ENCODE measurements at places on chromosomes 12 and 14.
A peak's percentile ranks its signal among the peaks of the same experiment; 100 is the strongest.

DNA sequence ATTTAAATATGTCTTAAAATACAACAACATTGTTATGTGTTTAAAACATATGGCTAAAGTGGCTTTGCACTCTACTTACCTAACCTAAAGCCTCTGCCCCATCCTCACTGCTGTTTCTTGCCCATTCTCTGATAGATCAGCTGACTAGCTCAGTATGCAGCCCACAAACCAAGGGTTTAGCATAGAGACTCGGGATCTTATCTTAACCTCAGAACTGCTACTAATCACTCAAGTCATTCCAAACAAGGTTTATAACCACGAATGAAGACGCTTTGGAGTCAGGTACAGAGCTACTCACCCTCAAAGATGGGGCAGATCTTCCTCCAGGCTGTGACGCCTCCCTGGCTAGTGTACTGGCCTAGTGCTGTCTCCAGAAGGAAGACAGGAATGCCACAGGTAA is 19.3 kb downstream of the SLC6A13 start:
- DNase-seq, result no peak

DNA sequence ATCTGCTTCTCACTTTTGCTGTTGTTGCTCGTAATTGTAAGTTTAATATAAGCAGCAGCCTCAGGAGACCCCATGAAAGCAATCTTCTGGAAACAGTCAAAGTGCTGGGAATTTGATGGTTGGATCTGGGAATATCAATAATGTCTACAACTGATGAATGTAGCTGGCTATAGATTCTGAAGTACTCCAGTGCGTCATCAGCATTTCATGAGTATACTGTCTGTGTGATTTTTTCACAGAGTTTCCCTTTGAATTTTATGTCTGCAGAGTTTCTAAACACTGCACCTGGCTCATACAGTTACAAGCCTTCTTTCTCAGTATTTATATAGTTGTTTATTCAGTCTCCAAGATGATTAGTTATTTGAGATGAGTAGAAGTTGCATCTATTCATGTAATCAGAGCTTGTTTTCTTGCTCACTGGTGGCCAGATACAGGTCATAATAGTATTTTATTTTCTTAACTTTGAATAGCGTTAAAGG is 222.3 kb downstream of the RAD51B start:
- no peak for DNase-seq

DNA sequence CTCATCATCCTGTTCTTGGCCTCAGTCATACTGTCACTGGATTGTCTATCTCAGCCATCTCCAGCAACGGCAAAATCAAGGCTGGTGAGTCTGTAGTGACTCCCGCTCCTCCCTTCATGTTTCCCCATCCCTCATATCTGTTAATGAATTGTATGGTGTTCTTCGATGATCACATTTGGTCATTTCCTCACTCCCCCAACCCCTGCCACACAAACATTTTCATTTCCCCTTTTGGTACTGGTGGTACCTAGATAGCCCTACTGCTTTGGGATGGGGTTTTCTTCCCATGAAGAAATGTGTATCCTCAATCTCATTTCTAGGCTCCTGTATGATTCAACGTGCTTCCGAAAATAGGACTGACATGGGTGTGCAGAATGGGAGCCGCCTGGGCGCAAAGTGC is 2.7 kb upstream of the KLHL33 start:
- no peak for DNase-seq

GRCh38 chr14:70782361-70782760 is 27.0 kb downstream of the MAP3K9 start:
- no peak for DNase-seq

- DNase-seq, result no peak
Measured at GRCh38 chr12:109719123-109720022, 5.7 kb downstream of the FAM222A start.

DNA sequence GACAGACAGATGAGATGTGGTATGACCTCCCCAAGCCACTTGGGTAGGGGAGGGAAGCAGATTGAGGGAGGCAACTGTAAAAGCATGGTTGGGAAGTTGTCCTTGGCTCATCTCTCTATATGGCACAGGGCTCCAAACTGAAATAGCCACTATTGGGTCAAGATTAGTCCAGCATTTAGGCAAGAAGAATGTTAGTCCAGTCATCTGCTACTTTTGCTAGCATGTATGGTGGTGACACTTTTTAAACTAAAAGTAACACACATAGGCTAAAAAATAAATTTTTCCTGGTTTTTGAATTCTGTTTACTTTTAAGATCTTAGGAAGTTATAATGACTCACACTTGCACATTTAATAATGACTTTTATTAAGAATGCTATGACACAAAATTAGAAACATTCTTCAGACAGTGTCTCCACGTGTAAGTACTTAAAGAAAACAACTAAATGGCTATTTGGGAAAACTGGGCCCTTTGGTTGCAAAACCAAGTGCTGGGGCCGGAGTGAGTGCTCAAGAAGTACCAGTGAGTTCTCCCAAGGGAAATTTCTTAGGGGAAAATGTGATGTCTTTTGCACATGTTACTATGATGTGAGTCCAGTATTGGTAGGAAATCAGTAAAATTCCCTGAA is 179.1 kb upstream of the HIF1A start:
- no peak for DNase-seq

DNA sequence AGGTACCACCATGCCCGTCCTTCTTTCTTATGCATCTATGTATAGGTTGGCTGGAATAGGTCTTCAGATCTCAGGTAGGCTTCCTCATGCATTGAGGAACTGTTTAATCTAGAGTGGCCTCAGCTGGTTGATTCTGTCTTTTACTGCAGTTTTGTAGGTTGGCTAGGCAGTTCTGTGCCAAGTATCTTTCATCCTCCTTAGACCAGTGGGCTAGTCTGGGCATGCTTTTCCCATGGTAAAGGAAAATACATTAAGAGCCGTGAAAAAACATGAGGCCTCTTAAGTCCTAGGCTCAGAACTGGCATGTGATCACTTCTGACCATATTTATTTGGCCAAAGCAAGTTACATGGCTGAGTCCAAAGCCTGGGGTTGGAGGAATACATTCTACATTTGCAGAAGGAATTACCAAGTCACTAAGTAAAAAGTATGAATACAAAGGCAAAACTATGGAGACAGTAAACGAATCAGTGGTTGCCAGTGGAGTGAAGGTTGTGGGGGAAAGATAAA is 137.3 kb downstream of the WIF1 start:
- no peak for DNase-seq

DNA sequence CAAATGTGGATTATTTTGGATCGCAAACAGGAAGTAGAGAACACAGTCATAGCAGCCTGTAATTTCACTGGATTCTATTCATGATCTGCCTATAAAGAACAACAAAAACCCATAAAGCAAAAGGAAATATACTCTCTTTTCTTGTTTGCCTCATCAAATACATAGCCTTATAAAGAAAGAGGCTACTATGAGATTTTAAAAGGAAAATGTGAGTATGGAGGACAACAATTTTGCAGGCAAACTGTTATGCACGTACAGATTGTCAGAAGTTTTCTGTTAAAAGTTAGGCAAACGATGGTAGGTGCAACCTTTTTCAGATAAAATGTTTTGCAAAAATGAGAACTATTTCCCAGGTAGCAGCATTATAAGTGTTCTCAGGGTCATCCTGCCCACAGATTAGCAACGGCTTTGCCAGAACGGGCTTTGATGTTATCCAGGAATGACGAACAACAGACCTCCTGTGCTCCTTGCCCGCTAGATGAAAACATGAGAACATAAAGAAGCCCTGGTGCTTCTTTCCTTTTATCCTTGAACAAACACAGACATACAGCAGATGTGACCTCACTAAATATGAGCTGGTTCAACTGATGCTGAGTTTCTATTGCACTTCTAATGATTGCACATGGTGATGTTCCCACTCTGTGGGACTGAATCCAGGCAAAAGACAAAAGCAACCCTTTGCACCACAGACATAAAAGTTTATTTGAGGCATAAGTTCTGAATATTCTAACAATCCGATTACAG is 88.1 kb downstream of the ITPR2 start:
- no peak for DNase-seq

DNA sequence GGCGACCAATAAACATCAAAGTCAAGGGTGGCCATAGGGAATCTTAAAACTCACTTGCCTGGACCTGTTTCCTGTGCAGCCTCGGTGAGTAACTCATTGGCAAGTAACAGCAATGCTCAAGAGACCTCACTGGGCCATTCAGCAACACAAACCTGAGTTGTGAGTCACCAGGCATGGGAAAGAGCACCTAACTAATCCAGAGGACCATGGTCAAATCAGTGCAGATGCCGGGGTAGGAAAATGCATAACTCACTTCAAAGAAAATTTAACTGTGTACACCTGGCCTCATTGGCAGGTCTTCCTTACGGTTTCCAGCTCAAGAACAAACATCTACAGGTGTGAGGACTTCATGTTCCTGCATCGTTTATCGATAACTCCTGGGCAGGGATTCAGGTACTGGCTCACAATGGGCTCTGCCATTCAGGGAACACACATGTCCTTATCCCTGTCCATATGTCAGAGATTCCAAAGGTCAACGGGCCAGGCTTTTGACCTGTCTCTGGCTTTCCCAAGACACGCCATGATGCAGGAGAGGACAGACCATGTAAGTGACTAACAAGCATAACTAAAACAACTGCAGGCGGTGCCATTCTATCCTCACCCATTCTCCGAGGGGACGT is 211.8 kb downstream of the ANO2 start:
- DNase-seq, result no peak

DNA sequence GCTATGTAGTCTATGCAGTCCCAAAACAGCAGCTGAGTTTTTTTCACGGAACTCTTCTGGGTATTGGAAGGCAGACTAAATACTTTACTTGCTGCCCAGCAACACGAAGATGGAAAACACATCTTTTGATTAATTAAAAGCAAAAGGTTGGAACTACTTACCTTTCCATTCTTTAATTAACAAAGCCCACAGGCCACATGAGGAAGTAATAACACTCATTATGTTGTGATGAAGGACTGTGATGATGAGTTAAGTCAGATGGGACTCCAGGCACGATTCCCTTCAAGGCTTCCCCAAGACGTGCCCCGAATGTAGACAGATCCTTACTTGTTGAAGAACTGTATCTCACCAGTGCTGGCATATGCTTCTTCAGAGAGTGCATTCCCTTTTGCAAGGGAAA is 129.0 kb downstream of the WIF1 start:
- DNase-seq, result no peak

GRCh38 chr12:112121780-112122565 is 3.4 kb upstream of the TRAFD1 start:
- DNase-seq, result no peak

DNA sequence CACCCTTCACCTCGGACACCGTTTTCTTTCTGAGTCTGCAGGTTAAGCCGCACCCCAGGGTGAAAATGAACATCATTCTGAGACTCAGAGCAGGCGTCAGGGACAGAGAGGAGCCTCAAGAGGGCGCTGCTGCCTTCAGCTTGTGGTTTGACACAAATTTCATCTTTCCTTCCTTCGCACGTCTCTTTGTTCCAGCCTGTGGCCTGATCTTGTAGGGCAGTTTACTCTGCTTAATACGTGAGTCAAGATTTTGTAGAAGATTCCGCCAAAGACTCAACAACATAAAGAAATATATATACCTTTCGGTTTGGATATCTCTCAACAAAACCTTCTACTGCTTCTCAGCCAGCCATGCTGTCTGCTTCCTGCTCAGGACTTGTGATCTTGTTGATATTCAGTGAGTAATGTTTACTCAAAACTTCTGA is 329.3 kb upstream of the OR4E1 start:
- peak; percentile 60 for DNase-seq

- no peak for DNase-seq
Measured at GRCh38 chr14:90614696-90615516, 201.3 kb downstream of the TTC7B start.

DNA sequence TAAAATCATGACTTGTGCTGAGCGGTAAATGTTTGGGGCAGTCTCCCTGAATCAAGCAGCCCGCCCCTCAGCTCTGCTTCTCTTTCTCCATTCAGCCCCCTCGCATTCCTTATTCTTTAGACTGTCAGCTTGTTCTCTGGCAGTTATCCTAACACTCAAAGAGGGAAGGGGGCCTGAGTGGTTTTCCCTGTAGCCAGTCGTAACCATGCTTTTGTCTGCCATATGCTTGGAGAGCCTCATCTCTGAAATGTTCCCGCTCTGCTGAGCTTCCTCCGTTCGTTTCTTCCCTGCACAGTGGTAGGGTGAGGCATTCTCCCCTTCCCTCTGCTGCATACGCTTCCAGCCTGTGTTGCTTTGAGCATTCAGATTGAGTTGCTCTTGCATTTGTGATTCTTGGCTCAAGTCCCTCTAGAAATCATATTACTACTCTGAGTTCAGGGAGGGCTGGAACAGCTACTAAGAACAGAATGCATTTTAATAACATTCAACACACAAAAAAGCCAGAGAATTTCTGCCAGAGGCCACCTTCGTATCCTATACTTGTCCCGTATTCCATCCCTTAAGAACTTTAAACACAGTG is 119.7 kb downstream of the FBXL14 start:
- DNase-seq, result no peak

DNA sequence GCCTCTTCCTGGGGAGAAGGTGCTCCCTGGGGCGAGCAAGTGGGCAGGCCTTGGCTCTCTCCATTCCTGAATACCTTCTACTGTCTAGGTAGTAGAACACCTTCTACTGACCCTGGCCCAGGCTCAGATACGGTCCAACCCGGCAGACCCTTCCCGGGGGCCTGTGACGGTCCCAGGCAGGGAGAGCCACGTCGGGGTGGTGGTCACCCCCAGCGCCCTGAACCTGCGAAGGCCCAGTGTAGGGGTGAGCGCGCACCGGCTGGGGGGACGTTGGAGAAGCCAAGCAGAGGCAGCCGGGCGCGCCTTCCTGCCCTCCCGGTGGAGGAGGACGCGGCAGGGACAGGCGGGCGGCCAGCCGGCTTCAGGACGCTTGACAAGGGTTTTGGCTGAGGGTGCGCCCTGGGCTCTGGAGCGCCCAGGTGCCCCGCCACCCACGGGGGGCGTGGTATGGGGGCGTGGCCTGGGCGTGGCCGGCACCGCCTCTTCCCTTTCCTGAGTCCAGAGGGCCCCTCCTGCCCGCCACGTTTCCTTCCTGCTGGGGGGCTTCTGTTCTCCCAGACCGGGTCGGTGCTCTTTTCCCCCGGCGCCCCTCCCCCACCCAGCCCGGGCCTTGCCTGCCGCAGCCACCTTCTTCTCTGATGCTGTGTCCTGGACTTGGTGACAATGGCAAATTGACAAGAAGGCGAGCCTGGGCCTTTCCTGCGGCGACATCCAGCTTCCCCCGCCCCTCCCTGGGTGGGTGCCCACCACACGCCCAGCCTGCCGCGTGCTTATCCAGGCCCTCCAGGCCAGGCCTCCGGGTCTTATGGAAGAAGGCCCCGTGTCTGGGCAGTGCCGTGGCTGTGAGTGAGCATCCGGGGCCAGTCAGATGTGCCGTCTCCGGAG is 24.5 kb upstream of the PPP1R13B start:
- peak; percentile 67 for DNase-seq

DNA sequence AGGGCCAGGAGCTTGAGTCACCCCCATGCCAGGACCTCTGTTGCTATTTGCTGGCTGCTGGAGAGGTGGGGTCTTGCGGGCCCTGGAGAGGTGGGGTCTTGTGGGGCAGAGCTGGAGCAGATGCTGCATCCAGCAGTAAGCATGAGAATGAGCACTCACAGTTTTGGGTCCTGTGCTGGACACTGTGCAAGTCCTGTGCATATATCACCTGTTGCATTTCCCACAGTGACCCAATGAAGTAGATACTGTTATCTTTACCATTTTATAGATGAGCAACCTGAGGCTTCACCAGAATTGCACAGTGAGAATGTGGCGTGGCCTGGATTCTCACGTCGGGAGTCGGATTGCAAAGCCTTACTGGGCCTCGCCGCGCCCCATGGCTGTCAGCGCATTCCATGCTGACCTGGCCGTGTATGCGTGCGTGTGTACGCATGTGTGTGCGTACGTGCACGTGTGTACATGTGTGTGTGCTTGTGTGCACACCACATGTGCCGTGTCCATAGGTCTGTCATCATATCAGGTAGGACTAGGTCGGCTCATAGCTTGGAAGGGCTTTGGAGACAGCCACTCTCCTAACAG is 12.0 kb downstream of the COA8 start:
- no peak for DNase-seq

- DNase-seq, result no peak
Measured at GRCh38 chr12:93603762-93604161, 31.3 kb downstream of the SOCS2 start.

Data from stimulated activated CD4-positive, alpha-beta T cell treated with anti-CD3 and anti-CD28 coated beads, Interleukin-4, amount 100 ng/mL, for 4 hours (primary cell).